ENCODE measurements at places on chromosomes 6 and 20.

- DNase-seq: no peak
These were observed 66.7 kb upstream of the SAMD5 start for GRCh38 chr6:147441751-147442150.

DNA sequence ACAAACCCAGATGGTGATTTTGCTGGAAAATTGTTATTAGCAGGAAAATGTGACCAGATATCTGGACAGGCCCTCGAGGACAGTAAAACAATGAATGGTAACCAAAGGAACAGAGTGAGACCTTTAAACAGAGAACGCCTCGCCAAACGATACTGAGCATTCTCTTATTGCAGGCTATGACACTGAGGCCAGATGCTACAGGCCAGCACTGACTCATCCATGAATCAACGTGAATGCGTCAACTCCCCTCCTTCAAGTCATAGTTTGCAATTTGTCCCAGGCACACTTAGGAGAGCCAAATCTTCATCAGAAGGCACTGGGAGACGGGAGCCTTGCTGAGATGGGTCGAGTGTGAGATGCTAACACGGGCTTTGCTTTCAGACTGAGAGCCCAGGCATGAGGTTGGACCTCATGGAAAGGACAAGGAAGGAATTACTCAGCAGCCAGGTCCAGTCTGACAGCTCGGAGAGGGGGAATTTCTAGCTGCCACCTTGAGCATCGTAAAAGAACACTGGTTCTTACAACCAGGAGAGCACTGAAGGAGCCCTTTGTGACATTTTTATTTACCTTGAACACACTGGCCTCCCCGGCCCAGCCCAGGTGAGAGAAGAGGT, 60.7 kb downstream of the BMP7 start:
- DNase-seq: no peak

- DNase-seq: no peak
These were observed 249.9 kb downstream of the CBLN4 start for GRCh38 chr20:55755411-55755810.

GRCh38 chr6:145044641-145045246, 690.6 kb downstream of the EPM2A start:
- DNase-seq: peak; percentile 57

DNA sequence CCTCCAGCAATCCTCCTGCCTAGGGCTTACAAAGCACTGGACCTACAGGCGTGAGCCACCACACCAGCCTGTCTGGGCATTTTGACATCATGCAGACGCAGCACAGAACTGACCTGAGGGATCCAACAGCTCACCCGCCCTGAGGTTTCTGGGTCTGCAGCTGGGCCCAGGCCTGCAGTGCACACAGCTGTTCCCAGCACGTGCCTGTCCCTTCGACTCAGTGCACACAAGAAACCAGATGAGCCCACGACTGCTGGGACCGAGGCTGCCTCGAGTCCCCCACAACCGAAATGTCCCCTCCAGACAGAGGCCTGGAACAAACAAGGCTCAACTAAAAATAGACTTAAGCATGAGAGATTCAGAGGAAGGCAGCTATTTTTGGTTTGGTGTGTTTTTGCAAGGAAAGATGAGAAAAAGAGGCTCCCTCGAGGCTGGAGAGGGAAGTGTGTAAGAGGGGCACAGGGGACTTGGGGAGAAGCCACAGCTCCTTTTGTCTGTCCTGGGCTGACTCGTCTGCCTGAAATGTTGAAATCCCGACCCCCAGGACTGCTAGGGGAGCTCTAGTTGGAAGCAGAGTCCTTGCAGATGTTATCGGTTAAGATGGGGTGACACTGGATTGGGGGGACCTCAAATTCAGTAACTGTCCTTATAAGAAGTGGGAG, 66.3 kb downstream of the YTHDF1 start:
- DNase-seq: no peak

DNA sequence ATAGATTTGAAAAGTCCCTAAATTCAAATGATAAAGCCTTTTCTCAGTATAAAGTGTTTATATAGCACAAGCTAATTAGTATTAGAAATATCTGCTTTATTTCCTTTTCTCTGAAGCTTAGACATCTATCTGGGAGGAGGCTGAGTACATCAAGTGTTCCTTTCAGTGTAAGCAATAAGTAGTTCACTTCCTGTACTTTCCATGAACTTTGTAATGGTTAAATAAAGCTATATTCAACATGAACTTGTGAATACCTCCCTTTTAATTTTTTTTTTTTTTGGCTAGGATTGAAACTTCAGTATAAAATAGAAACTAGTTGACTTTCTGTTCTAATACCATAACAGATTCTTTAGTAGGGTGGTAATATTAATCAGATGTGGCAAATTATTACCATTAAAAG, 190.9 kb downstream of the CENPW start:
- no peak for DNase-seq

DNA sequence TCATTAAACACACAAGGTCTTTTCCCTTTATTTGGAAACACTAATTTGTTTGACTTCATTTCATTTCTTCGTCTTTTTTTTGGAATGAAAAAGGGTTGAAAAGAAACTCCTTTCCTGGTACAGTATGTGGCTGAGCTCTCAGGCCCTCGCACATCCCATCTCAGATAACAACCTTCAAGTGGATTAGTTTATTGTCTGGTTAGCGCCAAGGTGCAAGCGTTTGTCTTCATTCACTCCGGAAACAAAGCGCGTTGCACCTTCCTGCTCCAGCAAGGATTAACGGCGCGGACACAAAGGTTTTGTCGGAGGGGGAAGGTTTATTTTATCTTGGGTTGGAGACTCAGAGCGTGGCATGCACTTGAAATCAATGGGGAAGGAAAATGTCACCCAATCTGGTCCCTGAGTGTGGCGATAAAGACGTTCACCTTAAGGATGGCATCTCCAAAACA, 5.3 kb upstream of the NKX2-2 start:
- DNase-seq: no peak

DNA sequence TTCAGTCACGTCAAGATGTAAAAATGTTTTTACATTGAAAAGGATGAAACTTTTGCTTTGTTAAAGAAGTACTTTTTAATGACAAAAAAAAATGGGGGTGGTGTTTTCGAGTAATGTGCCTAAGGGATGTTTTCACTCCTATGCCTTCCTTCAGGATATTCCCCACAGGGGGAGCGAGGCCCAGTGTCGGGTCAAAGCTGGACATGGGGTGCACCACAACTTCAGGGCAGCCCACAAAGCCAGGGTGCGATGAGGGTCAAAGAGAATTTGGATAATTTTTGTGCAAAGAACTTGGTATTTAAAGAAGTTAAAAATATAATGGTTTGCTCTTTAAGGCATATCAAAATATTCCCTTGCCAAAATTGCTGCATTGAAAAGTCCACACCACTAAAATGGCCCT, 247.8 kb downstream of the KCNQ5 start:
- DNase-seq: no peak

GRCh38 chr20:36865861-36866149, 10.1 kb upstream of the TLDC2 start:
- no peak for DNase-seq

DNA sequence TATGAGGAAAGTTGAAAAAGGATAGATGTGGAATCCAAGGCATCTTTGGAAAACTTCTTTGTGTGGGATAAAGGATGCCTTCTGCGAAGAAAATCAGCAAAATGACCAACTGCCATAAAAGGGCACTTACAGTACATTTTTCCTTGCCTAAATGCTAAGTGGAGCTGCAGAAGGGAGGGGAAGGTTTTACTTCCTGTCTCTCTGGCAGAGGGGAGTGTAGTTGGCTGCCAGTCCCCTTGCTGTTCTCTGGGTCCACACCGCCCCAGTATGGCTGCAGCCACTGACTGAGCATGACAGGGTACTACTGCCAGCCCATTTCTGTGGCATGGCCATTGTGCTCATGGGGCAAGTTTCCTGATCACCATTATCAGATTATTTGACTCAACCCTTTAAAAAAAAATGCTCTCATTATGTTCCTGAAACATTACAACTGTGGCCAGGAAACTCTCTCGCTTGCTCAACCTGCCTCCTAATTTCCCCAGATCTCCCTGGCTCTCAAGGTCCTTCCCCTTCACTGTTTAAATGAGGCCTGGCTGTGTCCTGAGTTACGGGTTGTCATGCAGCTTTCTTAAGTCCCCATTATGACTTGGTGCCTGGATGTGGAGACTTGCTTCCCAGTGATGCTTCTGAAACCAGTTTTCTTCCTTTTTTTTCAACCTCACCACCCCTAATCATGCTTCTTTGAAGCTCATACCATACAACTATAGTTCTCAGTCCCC, 34.5 kb upstream of the FAM184A start:
- DNase-seq: no peak

DNA sequence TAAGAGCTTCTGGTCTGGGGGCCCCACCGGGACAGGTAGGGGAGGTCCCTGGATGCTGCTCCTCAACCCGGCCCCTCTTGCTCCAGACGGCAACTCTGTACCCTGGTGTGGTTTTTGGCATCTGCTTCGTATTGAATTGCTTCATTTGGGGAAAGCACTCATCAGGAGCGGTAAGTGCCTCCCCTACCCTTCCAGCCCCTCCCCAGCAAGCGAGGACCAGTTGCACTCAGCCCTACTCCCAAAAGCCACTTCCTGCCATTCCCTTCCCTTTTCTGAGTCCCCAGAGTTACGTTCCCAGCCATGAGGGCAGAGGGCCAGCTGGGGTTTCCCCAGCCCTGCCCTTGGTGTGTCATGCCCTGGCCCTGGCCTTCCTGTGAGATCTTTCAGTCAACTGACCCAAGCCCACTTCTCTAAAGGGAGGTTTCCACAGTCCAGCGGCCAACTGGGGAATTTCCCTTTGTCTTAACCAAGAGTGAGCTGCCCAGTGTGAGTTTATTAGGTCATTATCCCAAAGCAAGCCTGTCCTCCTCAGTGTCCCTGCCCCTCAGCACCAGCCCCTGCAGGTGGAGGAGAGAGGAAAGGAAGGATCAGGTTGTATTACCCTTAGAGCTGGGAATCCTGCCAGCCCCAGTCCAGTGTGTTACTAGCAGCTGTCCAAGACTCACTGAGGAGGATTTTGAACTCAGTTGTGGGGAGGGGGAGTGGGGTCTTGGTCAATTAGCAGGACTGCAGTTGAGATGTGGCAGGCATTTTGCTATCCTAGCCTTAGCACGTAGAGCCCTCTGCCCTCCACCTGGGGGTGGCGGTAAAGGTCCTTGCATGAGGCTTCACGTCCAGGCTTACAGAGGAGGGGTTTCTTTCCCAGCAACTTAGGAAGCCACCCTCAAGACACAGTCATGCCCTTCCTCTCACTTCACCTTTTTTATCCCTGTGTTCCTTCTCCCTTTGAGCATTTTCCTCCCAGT, 45.8 kb downstream of the TM9SF4 start:
- DNase-seq: peak; percentile 76

DNA sequence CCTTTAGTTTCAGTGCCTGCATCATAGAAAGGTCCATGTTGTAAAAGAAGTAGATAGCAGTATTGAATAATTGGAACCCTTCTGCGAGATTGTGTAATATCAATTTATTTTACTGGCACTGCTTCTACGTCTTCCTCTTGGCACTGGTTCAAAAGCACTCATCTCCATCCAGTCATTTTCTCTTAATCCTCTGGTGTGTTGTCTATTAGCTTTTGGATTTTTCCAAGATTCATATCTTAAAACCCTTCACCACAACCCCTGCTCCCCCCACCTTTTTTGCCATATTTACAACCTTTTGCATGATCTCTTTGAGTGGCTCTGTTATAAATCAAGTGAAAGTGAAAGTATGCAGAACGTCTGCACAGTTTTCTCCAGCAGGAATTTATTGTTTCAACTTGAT, 76.6 kb upstream of the HSF2 start:
- no peak for DNase-seq

GRCh38 chr6:111487661-111488060, 4.6 kb upstream of the REV3L start:
- no peak for DNase-seq

Measured in NCI-H2171 treated with DMSO at 0.1 percent for 48 hours (cell line).